Hepatocyte (in vitro differentiated cells): ENCODE measurements at places on chromosomes 7 and 10.
A peak's percentile ranks its signal among the peaks of the same experiment; 100 is the strongest.

DNA sequence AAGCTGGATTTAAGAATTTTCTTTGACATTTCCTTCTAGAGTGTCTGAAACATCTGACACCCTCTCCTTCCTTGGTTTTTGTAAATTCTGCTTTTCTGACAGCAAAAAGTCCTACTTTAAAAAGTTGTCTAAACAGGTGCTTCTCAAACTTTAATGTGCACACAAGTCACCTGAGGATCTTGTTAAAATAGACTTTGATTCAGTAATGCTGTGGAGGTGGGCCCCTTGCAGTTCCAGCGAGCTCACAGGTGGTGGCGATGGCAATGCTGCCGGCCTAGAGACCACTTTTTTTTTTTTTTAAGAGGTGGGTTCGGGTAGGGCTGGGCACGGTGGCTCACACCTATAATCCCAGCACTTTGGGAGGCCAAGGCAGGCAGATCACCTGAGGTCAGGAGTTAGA, 77.1 kb downstream of the ABCC2 start:
- DNase-seq: peak; percentile 57

DNA sequence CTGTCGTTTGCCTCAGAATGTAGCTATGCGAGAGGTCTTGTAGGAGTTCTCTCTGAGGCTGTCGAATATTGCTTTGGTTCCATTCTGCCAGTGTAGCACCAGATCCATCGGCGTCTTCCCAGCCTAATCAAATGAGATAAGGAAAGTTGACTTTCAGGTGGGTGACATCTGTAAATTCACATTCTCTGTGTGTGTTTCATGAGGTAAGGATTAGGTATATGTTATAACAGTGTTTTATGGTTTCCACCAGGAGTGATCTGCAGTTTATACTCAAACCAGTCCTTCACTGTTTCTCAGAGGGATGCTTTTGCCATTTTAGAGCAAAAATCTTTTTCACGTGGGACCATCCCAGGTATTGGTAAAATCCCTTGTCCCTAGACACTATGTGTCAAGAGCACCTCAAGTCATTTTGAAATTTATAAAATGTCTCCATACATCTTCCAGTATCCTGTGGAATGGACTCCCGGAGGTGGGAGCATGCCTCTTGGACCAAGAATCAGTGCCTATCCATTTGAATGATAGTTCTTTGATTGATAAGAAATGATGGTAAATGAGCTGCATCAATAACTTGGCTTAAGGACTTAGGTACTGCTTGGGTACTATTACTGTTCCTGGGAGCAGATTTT, 7.9 kb downstream of the ANKRD1 start:
- DNase-seq: no peak

DNA sequence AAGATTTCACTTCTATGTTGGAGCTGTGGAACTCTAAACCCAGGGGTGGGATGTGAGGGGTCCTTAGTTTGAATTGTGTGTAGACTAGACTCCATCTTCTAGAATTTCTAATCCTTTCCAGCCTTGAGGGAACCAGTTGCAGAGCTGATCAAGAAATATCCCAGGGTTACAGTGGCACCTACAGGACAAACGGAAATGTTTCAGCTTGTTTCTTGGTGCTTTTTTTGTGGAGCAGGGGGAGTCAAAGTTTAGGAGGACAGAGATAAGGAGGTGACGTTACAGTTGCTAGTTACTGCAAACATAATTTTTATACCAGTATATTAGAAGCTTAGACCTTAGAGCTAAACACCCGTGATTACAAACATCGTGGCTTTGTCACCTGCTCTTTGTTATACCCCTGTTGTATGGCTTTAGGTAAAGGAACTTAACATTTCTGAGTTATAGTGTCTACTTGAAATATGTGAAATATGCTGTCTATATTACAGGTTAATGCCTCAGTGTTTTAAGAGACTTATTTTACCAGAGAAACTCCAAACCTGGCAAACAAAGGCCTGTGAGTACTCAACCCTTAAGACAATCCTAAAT, 84.5 kb upstream of the DYNC1I1 start:
- DNase-seq: peak; percentile 52

GRCh38 chr10:93680412-93681047, 21.9 kb downstream of the FRA10AC1 start:
- DNase-seq: peak; percentile 56

- no peak for DNase-seq
Measured at GRCh38 chr7:134785842-134786241, 6.4 kb downstream of the CALD1 start.

DNA sequence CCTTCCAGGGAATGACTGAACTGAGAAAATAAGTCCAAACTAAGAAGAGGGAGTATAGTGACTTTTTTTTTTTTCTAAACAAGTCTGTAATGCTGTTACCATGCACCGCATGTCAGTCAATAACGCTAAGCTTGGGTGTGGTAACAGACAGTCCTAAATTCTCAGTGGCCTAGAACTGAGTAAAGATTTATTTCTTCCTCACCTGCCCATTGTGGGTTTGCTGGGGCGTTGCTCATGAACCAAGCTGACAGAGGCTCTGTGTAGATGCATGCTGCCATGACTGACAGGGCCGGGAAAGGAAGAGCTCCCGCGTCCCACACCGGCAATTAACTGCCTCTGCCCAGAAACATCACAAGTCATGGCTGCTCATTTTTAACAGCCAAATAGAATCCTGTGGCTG, 25.5 kb upstream of the PRKG1 start:
- no peak for DNase-seq

DNA sequence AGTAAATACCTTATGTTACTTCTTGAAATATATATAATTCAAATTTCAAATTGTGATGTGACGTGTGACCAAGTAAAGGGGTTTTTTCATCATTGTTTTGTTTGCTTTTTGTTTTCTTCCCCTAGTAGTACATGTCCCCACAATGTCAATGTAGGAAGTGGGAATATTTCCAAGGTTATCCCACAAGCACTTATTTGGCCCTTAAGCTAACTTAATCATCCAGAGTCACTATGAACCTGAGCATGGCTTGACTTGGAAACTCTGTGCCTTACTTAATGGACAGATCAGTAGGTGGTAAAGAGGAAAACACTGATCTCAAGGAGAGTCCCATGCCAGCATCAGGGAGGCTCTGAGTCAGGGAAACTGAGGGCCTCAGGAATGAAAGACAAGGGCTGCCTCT, 569.3 kb upstream of the IGFBP3 start:
- DNase-seq: no peak

GRCh38 chr10:104089621-104090020, 3.9 kb upstream of the COL17A1 start:
- no peak for DNase-seq

GRCh38 chr7:139749545-139749944, 28.3 kb downstream of the HIPK2 start:
- no peak for DNase-seq

DNA sequence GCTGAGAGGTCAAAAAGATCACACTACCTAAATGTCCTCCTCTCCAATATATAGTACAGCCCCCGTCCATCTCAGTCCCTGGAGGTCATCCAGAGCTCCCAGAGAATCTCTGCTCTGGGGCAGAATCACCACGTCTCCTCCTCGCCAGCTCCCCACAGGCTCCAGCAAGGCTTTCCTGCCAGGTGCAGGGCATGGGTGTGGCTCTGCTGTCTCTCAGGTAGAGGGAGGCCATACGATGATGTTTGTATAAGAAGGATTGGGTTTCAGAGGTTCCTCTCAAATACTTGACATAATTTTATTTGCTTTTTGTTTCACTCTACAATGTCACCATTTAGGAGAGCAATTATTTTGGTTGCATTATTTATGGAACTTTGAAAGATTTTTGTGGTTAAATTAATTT, 98.3 kb upstream of the PRSS58 start:
- no peak for DNase-seq

GRCh38 chr10:28468707-28469483, 64.0 kb upstream of the WAC start:
- DNase-seq: no peak

DNA sequence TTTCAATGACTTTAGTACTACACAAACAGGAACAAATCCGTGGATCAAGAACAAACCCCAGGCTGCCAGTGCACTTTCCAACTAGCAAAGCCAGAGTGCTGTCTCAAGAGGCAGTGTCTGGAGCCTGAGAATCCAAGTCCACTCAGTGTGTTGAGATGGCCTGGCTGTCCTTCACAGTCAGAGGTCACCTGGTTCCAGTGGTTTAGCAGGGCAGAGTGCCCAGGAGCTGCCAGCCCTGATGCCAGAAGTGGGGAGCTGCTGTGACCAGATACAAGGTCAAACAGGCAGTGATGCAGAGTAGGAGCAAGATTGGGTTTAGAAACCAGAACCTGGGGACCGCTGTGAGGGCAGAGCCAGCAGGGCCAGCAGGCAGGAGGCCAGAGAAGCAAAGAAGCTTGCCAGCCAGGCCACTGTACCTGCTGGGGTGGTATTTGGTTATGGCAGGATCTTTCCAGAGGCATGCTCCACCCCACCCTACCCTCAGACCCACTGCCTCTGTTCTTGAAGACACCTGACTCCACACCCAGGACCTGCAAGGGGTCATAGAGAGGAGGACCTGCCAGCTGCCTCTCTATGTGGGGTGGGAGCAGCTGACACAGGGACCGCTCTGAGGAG, 35.6 kb upstream of the C10orf90 start:
- DNase-seq: no peak

DNA sequence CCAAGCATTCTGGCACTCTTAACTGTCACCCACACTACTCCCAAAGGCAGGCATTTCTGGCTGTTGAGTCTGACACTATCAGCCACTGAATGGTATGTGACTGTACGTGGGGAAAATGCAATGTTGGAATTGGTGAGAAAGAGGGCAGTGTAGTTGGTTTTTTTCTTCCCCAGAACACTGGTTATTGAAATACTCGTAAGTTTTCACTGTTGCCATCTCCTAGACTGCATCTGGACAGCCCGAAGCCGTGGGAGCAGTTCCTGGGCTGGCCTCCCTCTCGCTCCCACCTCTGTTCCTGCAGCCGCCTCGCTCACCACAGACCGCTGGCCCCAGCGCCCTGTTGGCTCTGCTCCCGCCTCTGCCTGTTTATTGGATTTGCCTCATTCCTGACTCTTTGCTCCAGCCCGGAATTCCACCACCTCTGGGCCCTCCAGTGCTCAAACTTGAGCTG, 5.7 kb downstream of the PLCE1 start:
- peak; percentile 50 for DNase-seq

- DNase-seq: no peak
Measured at GRCh38 chr10:6929148-6929830, 349.2 kb upstream of the PRKCQ start.

DNA sequence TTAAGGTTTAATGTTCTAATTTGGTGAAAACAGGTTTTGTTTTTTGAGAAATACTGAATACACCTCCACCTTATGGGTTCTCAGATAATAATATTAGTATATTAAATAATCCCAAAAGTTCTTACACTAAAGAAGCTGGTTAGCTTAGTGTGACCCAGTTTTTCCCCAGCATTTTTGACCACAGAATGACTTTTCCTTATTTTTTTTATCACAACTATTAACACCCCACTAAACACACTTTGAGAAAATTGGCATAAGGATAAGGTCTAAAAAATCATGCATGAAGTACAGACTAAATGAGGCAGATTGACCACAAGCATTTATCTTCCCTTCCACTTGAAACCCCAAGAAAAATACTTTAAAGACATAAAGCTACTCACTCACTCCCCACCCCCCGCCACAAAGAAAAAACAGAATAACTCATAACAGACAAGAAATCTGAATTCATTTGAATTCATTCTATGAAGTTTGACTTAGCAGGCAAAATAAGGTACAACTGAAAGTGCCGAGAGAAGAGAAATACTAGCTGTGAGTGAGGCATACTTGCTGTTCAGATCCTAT, 49.7 kb upstream of the WNT16 start:
- DNase-seq: no peak

DNA sequence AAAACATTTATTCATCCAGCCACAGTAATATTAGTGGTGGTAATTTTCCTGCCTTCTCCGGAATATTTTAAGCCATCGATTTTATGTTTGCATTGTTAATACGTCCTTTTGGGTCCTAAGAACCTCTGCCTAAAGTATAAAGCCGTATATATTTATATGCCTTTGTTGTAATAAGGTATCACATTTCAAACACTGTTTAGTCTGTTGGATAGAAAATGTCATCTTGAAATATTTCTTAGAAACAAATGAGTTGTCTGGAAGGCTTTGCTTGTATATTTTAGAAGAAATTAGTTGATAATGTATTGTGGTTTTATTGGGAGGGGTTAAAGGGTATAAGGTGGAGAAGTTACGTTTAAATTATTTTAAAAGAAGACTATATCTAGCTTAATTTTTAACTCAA, 11.1 kb downstream of the PRPF18 start:
- DNase-seq: no peak

DNA sequence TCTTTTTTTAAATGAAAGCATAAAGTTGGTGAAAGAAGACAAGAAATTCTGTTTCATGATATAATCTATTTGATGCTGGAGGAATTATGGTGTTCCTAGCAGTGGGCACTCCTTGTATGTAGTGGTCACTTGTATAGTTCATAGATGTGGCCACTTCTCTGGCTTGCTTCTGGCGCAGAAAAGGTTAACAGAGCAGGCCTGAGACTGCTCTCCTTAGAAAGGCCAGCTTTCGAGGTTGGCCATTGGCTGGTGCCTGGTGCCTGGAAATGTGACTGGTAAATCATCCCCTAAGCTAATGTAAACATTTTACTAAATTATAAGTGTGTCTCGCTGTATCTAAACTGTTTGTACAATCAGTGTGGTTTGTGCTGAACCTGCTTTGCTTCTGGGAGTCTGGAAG, 276.1 kb downstream of the PHTF2 start:
- no peak for DNase-seq

DNA sequence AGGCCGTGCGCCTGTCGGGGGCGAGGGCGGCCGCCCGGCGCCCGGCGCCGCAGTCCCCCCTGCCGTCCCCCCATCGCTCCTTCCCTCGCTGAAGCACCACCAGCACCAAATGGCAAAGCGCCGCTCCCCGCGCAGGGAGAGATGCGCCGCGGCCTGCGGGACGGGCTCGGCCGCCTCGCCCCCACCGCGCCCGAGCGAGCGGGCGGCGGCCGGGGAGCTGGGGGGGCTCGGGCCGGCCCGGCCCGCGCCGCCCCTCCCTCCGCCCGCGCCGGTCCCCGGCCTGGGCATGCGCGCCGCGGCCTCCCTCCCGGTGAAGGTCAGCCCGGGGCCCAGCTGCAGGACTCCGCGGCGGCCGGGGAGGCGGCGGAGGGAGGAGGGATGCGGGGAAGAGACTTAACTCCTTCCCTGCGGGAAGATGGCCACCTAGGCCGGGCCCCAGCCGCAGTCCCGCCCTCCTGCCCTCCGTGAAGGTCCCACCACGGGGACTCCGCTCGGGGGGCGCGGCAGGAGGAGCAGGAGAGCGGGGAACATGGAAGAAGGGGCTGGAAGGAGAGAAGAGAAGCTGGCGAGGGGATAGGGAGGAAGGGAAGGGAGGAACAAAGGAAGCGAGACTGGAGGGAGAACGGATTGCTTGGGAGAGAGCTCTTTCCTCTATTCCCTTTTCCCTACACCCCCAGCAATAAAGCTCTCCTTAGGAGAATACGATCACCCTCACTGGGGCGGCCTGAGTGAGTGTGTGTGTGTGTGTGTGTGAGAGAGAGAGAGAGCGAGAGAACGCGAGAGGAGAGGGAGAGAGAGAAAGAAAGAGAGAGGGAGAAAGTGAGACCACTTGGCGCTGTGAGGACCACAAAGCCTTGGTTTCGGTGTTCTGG, 3.4 kb upstream of the SMARCD3 start:
- peak; percentile 88 for DNase-seq
